ENCODE measurements at places on chromosomes 2 and 18.

- DNase-seq, result no peak
Observed at GRCh38 chr2:151716721-151717120, 17.6 kb downstream of the NEB start.

GRCh38 chr2:48939232-48939631 is 183.7 kb upstream of the LHCGR start:
- no peak for DNase-seq

GRCh38 chr18:47203626-47204464 is 27.7 kb upstream of the IER3IP1 start:
- DNase-seq, result no peak

DNA sequence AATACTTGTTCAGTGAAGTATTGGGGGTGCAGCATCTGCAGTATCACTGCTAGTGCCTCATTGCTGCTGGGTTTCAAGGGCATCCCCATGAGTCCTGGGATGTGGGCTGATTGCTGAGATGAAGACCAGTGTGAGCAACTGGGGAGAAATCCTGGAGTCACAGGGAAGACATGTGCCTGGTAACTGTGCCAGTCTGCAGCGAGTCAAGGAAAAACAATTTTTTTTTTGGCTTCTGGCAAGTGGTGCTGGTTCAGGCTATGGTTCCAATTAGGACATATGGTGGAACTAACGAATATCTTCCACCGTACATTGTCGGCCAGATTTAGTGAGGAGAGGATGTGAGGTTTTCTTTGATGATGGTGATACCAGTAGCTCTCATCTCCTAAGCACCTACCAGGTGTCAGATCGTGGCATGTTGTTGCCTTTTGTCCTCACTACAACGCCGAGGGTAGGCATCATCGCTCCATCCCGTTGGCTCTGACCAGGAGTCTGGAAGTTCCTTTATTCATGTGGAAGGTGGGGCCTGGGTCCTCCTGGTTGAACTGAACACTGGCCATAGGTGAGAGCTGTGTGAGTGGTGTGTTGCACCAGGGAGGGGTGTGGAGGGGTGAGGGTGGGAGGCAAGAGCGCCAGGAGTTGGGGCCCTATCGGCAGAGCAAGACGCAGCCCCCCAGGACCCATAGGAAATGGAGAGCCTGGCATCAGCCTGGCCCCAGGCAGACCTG is 118.0 kb upstream of the HS6ST1 start:
- DNase-seq, result no peak

DNA sequence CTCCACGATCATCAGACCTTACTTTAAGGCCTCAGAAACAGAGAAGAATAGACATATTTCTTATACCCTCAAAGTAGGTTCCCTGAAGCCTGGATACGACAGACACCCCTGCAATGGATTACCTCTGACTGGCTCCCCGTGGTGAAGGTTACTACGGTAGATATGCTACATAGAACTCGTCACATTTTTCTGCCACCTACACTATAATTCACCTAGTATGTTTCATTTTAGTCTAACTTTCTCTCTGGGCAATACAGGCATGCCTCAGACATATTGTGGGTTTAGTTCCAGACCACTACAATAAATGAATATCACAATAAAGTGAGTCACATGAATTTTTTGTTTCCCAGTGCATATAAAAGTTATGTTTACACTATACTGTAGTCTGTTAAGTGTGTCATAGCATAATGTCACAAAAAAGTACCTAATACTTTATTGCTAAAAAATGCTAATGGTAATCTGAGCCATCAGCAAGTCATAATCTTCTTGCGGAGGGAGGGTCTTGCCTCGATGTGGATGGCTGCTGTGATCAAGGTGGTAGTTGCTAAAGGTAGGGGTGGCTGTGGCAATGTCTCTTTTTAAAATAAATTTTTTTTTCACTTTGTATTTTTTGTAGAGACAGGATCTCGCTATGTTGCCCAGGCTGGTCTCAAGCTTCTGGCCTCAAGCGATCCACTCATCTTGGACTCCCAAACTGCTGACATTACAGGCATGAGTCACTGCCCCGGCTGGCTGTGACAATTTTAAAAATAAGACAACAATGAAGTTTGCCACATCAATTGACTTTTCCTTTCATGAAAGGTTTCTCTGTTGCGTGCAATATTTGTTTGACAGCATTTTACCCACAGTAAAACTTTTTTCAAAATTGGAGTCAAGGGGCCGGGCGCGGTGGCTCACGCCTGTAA is 64.6 kb downstream of the TGIF1 start:
- DNase-seq, result no peak

- DNase-seq, result no peak
Observed at GRCh38 chr2:234438305-234438977, 58.4 kb downstream of the ARL4C start.
